Kidney (tissue), 22 donors: ENCODE measurements at places on chromosomes 12 and 14.

DNA sequence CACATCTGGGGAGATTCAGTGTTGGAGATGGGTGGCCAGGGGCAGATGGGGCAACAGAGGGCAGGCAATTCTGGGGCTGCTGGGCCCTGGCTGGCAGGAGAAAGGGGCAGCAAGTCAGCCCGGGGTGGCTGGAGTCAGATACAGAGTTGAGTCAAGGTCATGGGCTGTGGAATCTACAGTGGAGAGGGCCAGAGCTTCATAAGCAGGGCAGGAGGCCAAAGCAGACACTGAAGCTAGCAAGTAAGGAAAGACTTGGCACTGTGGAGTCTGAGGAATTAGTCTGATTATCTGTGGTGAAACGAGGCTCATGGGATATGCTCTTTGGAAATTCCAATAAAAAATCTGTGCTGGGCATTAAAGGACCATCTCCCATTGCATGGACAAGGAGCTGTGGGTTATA is 95.5 kb downstream of the TMX1 start:
- DNase-seq: no peak

- peak; percentile 5 for DNase-seq
Observed at GRCh38 chr14:46063872-46064271, 587.7 kb downstream of the RPL10L start.

DNA sequence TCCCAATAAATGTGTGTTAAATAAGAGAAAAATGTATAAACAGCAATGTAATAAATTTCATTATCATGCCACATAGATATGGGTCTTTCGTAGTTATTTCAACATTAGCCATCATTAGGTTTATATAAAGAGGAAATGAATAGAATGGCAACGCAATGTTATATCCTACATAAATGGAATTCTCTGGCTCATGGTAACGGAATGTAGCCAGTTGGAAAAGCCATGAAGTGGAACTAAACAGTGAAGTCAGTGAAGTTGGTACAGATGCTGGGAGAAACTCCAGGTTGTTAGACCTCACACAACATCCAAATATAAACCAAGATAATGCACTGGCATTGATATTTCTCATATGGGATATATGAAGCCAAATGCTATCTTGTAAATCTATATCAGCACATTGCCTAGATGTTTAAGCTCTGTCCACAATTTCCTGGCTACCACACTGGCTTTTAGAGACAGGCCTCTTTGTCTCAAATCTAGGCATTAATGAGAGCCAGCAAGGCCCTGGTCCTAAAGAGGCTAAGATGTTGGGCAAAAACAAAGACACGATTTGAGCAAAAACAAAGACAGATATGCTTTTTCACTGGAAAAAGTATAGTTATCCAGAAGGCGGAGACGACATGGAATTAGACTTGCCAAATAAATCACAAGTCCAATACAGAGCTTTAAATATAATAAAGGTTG is 861.0 kb downstream of the RPS29 start:
- DNase-seq: no peak

DNA sequence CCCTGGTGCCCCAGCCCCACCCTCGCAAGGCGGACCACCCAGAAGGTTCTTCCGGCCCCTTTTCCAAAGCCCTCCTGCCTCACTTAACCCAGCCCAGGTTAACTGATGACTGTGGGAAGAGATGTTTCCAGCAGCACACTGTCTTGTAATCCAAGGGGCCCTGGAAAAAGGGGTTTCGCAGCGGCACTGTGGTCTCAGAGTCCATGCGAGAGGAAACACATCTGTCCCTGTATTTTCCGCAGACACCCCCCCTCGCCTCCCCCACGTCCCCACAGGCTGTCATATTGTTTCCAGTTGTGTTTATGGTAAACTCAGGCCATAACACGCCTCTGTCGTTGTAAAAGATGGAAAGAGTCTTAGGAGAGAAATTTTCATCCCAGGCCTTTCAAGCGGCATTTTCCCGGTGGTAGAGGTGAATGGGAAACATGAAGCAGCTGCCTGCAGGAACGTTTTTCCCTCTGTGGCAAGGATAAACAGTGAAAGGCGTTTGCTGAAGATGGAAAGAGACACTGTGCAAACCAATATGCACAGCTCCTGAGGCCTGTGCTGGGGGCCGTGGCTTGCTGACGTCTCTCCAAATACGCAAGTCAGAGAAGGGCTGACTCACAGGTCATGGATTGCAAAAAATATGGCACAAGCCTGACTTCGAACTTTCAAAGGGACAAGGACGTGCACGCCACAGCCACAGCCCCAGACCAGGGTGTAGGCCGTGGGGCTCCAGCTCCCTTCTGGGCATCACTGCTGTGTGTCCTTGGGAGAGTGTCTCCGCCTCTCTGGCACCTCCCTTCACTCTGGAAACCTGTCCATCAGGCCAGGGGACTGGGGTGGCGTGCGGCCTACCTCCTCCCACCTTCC is 22.5 kb upstream of the FZD10 start:
- DNase-seq: peak; percentile 63

DNA sequence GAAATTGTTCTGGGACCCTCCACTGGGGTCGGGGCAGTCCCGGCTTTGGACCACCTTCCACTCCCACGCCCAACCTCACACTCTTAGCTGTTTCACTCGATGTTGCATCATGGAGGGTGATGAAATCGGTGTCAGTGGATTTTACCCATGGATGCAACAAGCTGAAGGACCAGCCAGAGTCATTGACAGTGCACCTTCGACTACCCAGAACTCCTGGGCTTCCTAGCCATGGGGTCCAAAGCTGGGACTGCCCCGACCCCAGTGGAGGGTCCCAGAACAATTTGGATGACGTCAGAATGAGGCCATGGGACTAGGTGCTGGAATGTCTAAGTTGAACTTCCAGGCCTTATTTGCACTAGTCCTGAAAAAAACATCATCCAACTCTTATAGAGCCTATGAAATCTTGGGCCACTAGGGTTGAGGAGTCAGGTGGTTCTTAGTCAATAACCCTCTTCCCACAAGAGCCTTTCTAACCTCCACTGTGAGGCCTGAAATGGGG is 882 bp upstream of the IL23A start:
- DNase-seq: no peak

GRCh38 chr12:106114447-106115068 is 24.2 kb downstream of the NUAK1 start:
- no peak for DNase-seq

GRCh38 chr12:76519538-76519937 is 40.0 kb downstream of the OSBPL8 start:
- no peak for DNase-seq

GRCh38 chr14:66643344-66643743 is 135.4 kb downstream of the GPHN start:
- DNase-seq: no peak

DNA sequence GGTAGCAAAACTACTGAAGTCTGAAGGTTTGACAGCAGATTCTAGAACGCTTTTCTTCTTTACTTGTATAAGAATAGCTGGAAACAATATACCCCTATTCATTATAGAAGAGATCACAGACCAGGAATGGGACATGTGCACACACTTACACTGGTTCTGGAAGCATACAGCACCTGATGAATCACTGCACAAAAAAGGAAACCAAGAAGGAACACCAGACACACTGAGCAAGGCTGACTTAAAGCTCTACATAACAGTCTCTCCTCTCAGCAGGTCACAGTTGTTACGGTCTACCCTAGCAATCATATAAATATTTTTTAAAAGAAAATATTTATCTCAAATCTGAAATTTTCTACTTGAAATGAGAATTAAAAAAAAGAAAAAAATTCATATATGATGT is 13.5 kb downstream of the ATP2B1 start:
- DNase-seq: no peak

DNA sequence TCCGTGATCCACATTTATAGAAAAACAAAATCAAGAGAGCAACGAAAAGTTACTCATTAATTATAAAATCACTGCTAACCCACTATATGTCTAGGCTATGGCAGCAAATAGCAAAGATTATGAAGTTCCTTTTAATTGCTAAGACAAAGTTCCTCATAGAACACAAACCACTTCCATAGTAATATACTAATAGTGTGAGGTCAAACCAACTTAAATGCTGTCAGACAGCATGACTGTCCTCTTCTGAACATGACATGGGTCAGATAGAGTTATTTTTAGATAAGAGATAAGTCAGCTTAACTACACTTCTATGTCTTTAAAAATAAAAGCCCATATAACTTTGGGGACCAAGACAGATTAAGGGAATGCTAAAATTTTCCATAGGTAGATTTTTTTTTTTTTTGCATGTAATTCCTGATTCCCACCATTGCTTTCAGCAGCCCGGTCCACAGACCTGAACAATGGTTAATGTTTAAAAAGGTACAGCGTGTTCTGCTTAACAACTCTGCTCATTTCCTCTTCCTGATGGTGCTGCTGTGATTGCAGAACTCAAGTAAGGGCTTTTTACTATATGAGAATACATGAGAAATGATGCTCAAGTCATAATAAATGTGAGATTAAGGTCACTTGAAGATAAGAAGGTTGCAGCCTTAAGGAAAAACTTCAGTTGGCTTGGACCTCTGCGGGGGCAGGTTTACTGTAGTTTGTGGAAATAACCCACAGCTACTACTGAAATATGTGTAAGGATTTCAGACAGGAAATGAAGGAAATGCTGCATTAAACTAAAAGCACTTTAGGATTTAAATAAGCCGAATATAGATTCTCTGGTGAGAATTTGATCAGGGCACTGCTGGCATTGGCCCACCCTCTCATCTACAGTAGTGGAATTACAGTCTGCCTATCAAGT is 37.7 kb upstream of the DUSP6 start:
- DNase-seq: no peak

DNA sequence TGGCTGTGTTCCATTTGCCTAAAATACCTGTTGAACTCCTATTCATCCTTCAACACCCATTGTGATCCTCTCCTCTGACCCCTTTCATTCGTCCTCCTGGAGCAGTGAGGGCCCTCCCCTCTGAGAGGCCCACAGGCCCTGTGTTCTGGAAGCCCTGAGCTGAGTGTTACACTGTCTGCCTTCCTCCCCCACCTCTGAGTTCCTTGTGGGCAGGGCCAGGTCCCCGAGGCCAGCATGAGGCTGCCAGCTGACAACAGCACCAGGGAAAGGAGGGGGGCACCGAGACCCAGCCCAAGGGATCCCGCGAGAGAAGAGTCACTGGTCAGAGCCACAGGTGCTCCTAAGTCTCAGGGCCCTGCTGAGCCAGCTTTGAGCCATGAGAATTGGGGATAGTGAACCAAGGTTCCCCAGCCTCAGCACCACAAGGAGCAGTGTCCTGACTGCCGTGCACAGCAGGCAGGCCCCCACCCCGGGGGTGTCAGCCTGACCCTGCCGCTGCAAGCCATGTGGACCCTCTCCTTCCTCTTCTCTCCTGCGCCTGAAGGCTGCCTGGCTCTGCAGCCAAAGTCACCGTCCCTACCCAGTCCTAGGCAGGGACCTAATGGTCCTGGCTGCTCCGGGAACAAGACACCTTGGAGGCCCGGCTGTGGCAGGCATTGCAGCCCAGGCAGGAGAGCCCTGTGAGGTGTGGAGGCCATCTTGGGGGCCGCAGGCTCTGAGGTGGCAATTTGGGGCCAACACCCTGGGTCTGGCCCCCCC is 52.5 kb downstream of the BEGAIN start:
- no peak for DNase-seq

DNA sequence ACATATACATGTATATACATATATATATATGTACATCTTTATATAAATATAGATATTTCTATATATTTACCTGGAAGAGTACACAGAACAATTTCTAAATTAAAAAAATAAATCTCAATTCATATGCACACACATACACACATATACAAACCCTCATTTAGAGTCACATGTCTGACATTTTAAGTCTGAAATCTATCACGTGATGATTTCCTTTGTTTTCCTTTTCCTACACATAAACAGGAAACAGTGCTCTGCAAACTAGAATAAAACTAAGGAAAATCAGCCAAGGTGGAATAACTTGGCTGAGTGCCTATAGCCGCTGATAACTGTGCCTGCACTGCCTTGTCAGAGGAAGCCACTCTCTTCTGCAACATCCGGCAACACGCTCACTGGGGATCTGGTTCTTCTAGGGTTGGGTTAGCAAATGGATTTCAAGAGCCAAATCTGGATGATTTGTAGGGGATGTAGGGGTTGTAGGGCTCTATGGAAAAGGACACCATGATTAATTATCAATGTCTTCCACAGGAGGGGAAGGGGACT is 480.7 kb downstream of the TMEM132D start:
- no peak for DNase-seq

DNA sequence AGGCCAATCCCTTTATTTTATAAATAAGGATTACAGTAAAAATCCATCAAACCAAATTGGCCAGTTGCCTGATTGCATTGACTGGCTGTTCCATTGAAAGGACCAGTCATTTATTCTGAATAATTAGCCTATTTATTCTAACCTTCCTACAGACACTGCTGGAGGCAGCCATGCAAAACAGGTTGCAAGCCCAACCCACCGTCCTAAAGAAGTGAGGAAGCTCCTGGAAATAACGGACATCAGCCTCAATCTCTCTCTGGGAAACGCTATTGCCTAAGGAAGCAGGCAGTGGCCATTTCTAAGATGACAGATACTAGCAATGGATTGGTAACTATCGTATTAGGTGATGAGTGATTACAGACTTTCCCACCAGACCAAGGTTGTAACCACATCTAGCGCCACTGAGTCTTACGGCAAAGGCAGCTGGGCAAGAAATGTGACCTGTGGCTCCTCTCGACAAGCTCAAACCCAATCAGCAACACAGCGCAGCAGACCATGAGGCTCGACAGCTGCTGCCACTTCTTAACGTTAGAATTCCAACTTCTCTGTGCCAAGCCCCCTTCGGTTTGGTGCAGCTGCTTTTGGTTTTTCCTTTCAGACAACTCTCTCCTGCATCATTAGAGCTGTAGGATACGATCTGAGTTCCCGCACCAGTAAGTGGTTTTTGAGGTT is 134.2 kb downstream of the KCNK10 start:
- DNase-seq: peak; percentile 55

DNA sequence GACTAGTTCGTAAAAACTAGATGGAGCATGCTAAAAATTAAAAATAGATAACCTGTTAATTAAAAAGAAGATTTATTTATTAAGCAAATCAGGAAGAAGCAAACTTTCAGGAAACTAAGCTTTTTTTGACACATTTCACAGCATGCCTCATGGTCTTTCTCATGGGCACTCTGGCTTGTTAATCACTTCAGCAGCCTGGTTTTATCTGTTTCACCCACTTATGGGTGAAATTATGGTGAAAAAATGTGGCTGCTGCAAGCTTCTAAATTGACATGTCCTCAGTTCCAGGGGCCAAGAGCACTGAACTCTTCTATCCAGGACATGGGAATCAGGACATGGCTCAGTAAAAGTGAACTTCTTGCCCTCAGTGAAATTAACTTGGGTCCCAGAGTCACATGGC is 468.6 kb upstream of the SYT1 start:
- DNase-seq: no peak

GRCh38 chr14:77869340-77869739 is 69.4 kb downstream of the ADCK1 start:
- no peak for DNase-seq
